Naive thymus-derived CD4-positive, alpha-beta T cell (primary cell): ENCODE measurements at places on chromosomes 13 and 19. TPM values are rescaled to one million over a fixed set of nuclear protein-coding genes. Genes with fewer than 3 reads are reported as not detected.
A peak's percentile ranks its signal among the peaks of the same experiment; 100 is the strongest.

The LILRB5 gene
- total RNA-seq, result 1.3 TPM

The KLK4 gene
- total RNA-seq, result not detected

The CYP2A6 gene
- not detected for total RNA-seq

The LRRC8E gene
- not detected for total RNA-seq

DNA sequence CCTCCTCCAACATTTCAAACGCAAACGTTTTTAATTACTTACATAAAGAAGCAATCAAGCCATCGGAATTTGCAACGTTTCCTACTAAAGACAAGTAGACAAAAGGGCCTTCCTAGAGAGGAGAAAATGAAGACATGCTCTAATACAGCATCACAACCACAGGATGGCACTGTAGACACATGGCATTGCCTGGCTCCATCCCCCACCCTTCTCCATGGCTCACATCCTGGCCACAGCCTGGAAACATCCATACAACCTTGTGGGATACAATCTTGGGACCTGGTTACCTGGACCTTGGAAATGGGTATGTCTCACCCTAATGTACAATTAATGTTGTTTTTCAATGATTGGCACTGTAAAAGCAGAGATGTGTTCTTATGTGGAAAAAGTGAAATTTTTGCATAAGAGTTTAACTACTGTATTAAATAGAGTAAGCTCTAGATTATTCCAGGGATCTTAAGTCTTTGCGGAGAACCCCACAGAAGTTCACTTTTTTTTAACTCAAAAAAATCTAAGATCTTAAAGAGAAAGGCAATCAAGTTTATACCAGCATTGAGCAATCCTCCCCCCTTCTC, 21.5 kb downstream of the EBPL start:
- DNase-seq, result no peak

- no peak for DNase-seq
Observed at GRCh38 chr13:105567951-105568525, 967.4 kb downstream of the EFNB2 start.

GRCh38 chr19:34432797-34433196, 4.6 kb downstream of the UBA2 start:
- no peak for DNase-seq

GRCh38 chr19:45152504-45153338, 8.1 kb downstream of the NKPD1 start:
- peak; percentile 43 for DNase-seq

- DNase-seq, result no peak
Observed at GRCh38 chr13:99066219-99066618, 88.4 kb upstream of the DOCK9 start.

- DNase-seq, result no peak
Observed at GRCh38 chr13:76132532-76132931, 496.4 kb downstream of the LMO7 start.

DNA sequence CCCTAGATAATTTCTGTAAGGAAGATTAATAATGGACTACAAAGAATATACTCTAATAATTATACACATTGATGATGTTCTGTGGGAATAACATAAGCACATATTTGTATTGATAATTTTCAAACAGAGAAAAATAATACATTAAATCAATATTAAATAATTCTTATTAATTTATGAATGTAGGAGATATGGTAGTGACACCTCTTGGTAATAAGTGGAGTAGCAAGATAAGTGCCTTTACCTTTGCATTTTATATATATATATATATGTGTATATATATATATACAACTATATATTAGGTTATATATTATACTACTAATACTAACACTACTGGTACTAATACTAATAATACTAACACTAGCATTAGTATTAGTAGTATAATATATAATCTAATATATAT, 905.8 kb downstream of the SLITRK1 start:
- no peak for DNase-seq
